CD14-positive monocyte (primary cell): ENCODE measurements at places on chromosomes 13 and 19. TPM values are rescaled to one million over a fixed set of nuclear protein-coding genes. Genes with fewer than 3 reads are reported as not detected.
A peak's percentile ranks its signal among the peaks of the same experiment; 100 is the strongest.

PRTN3 gene
- polyA plus RNA-seq, result not detected

AXL gene
- 0.06 and 0.07 TPM in 2 replicates for polyA plus RNA-seq

APC2 gene
- not detected for polyA plus RNA-seq

PRSS57 gene
- polyA plus RNA-seq, result 0.78 TPM

CBARP gene
- polyA plus RNA-seq, result not detected

ZNF723 gene
- not detected for polyA plus RNA-seq

DNA sequence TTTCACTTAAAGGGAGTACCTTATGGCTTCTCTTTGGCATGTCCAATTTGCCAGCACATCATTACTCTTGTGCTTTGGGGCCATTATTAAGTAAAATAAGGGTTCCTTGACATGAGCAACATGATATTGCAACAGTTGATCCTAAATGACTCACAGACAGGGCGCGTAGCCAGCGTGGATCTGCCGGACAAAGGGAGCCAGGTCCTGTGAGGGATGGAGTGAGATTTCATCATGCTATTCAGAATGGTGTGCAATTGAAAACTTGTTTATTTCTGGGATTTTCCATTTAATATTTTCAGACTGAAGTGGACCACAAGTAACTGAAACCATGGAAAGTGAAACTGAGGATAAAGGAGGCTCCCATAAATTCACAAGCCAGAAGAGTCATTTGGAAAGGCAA is 48.6 kb upstream of the WASF3 start:
- no peaks in the 10 kb centered on the region for H3K36me3 ChIP-seq
- no peak overlapping the region for H3K4me3 ChIP-seq
- H3K27me3 ChIP-seq, result no peaks in the 10 kb centered on the region
- DNase-seq, result no peak
- no peaks in the 10 kb centered on the region for H3K4me1 ChIP-seq

DNA sequence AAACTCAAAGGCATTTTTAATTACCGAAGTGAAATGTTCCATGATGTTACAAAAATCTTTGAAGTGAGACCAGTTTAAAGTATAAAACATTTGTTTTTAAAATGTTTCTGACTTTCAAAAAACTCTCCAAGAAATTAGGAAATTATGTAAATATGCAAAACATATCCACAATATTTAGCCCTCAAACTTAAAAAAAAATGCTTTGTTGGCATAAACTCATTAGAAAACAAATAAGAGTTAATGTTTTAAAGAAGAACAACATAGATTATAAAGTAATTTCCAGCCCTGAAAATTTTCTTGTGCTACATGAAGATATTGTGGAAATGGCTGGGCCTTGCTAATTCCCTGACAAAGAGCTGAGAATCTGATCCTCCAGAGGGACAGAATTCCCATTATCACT is 199.7 kb upstream of the STARD13 start:
- no peak for DNase-seq
- no peaks in the 10 kb centered on the region for H3K27me3 ChIP-seq
- no peak overlapping the region for H3K27ac ChIP-seq
- no peaks in the 10 kb centered on the region for H3K36me3 ChIP-seq

DNA sequence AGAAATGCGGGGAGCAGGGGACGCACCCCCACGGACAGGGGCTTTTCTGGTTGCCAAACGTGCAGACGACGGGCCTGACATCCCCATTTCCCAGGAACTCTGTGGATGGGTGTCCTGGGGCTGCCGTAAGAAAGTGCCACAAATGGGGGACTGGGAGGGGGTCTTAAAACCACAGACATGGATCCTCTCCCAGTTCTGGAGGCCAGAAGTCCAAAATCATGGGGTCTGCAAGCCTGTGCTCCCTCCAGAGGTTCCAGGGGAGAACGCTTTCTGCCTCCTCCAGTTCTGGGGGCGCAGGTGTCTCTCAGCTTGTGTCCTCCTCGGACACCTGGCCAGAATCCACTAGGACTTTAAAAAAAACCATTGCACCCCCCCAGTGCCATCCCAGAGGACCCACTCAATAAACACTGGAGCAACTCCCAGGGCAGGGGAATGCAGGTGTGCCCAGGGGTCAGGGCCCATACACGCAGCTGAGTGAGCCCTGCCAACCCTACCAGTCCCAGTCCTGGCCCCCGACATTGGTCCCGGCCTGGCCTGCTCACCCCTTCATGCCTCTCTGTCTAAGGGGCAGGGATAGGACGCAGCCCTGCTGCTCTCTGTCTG is 103.9 kb downstream of the GADD45B start:
- peaks cover 14% of the 10 kb centered on the region for H3K4me1 ChIP-seq
- H3K27me3 ChIP-seq, result no peaks in the 10 kb centered on the region
- peak overlapping the region; percentile 69 for H3K4me3 ChIP-seq
- DNase-seq, result no peak

DNA sequence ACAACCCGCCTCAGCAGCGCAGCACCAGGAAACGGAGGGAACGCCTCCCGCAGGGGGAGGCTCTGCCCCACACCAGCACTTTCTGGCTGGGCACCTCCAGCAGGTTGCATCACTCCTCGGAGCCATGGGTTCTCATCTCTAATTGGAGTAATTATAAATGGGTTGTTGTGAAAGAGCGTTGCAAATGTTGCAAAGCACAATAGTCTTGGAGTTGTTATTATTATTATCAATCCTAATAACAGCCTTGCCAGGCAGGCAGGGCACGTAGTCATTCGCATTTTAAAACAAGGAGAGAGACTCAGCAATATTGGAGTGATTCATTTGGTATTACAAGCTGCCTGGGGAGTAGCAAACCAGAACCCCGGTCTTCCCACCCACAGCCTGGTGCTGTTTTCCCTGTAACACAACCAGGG is 108.6 kb upstream of the GJB6 start:
- no peak overlapping the region for H3K4me3 ChIP-seq
- H3K4me1 ChIP-seq, result peaks cover 51% of the 10 kb centered on the region
- DNase-seq, result peak; percentile 10
- H3K27ac ChIP-seq, result no peak overlapping the region

GRCh38 chr19:18349524-18350128 is 9.2 kb downstream of the PGPEP1 start:
- peak; percentile 67 for DNase-seq
- H3K4me3 ChIP-seq, result no peak overlapping the region
- H3K36me3 ChIP-seq, result peaks cover 22% of the 10 kb centered on the region
- no peak overlapping the region for H3K27ac ChIP-seq
- peaks cover 3% of the 10 kb centered on the region for H3K4me1 ChIP-seq

DNA sequence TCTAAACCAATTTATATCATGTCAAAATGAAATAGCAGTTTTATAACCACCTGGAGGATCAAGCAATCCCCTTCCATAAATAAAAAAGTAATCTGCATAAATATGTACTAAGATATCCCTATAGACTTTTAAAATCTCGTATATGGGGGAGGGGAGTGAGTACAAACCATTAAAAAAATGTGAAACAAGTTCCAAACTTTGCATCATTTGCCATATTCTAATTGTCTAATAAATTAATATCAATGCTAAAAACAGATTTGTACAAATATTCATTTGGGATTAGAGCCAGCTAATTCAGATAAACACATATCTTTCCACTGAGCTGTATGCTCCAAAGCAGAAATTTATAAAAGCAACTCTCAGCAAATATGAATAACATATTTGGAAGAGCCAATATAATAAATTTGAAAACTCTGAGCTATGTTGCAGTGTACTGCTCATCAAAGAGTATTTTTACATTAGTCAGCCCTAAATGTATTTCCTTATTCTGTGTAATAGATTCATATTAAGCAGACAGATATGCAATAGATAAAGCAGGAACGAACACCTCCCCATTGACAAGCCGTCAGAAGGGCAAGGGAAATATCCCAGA is 970.2 kb downstream of the EFNB2 start:
- H3K27ac ChIP-seq, result no peak overlapping the region
- no peaks in the 10 kb centered on the region for H3K27me3 ChIP-seq
- H3K4me1 ChIP-seq, result no peaks in the 10 kb centered on the region

DNA sequence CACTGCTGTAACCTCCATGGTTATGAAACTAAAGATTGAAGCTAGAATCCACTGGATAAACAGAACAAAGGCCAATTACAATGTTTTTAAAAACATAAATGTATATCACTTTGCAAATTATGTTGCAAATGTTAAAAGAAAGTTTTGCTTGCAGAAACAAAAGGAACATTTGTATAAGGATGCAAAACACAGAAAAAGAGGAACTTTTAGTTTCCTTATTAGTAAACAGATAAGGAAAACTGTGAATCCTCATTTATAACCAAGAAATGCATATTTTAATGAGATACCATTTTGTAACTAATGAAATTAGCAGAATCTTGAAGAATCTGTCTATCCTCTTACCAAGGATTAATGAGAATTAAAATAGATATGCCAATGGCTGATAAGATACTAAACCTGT is 32.3 kb downstream of the LPAR6 start:
- peaks cover 34% of the 10 kb centered on the region for H3K36me3 ChIP-seq
- peaks cover 6% of the 10 kb centered on the region for H3K4me1 ChIP-seq
- H3K4me3 ChIP-seq, result no peak overlapping the region
- DNase-seq, result peak; percentile 20

DNA sequence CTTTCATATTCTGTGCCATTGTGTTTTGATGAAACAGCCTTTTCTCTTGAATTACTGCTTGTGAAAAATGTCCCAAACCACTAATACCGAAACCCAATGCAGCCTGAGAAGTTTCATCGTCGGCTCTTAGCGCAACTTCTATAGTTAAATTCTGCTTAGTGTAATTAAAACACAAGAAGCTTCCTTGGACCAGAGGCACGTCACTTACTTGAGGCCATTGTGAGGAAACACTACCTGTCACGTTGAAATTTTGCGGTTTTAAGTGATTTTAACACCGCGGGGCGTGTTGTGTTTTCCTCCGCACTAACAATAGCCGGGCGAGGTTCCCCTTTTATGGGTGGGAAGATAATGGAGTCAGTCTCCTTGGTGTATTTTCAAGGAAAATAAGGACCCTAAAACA is 70.9 kb downstream of the GGACT start:
- peaks cover 2% of the 10 kb centered on the region for H3K4me1 ChIP-seq
- H3K4me3 ChIP-seq, result no peak overlapping the region
- DNase-seq, result no peak
- no peaks in the 10 kb centered on the region for H3K36me3 ChIP-seq
- peaks cover 15% of the 10 kb centered on the region for H3K27me3 ChIP-seq
- no peak overlapping the region for H3K27ac ChIP-seq

- H3K4me3 ChIP-seq, result no peak overlapping the region
- no peaks in the 10 kb centered on the region for H3K4me1 ChIP-seq
- no peak for DNase-seq
- no peak overlapping the region for H3K27ac ChIP-seq
Measured at GRCh38 chr13:65112531-65112941, 2117.6 kb downstream of the PCDH9 start.

- peaks cover 87% of the 10 kb centered on the region for H3K36me3 ChIP-seq
- H3K27me3 ChIP-seq, result no peaks in the 10 kb centered on the region
- peaks cover 5% of the 10 kb centered on the region for H3K4me1 ChIP-seq
- H3K27ac ChIP-seq, result no peak overlapping the region
Measured at GRCh38 chr19:54888239-54888638, 14.2 kb downstream of the FCAR start.

DNA sequence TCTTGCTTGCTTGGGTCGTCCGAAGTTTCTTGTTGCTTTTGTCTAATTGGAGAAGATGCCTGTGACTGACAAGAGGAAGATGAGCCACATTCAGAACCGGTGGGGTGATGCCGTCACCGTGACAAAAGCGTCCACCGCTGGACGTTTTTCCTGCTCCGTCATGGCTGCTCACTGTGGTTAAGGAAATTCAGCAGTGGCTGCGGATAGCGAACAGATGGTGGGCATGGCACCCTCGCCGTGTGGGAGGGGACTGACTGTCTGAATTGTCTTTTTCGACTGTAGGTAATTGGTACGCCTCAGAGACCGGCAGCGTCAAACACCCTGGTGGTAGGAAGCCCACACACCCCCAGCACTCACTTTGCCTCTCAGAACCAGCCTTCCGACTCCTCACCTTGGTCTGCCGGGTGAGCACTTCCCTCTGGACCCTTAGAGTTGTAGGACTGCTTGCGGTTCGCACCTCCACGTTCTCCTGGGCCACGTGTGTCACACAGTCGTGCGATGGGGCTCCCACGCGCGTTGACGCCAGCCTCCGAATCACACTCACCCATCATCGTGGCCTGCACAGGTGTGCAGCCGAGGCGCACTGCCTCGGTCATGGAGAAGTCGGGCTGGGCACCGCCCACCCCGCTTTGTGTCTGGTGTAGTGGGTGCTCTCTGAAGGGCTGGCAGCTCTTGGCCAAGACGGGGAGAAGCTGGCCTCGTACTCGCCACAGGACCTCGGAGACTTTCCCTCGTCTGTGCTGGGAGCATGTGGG is 26.5 kb downstream of the ATP4B start:
- H3K4me3 ChIP-seq, result no peak overlapping the region

DNA sequence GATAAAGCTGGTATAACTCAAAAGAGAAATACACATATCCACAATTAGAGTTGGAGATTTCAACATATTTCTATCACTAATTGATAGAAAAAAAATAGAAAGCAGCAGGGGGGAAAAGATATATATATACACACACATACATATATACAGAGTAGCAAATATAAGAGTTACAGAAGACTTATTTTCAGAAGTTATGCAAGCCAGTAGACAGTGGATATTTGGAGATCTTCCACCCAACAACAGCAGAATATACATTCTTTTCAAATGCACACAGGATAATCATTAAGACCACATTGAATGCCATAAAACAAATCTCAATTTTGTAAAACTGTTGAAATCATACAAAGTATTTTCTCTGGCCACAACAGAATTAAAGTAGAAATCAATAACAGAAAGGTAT is 192.8 kb downstream of the LACC1 start:
- no peak overlapping the region for H3K4me3 ChIP-seq
- no peak for DNase-seq
- no peaks in the 10 kb centered on the region for H3K27me3 ChIP-seq
- H3K4me1 ChIP-seq, result no peaks in the 10 kb centered on the region
- no peaks in the 10 kb centered on the region for H3K36me3 ChIP-seq
- H3K27ac ChIP-seq, result no peak overlapping the region

GRCh38 chr19:18488838-18489626 is 32.8 kb downstream of the ELL start:
- H3K27ac ChIP-seq, result peak overlapping the region; percentile 1
- no peaks in the 10 kb centered on the region for H3K36me3 ChIP-seq
- H3K4me1 ChIP-seq, result peaks cover 71% of the 10 kb centered on the region
- DNase-seq, result no peak
- H3K4me3 ChIP-seq, result no peak overlapping the region

DNA sequence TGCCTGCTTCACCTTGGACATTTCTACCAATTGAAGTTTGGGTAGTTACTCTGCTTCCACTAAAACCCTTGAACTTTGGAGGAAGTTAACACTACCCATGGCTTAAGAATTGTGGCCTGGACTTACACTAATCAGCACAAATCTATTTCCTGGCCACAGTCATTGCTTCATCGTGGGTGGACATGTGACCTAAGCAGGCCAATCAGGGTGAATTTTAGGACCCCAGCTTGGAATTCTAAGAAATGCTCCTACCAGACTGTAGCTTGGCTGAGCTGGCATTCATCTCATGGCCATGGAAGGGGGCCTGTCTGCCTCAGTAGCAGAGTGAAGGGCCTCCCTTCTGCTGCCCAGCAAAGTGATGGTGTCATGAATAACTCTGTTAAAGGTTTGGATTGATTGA is 58.3 kb upstream of the SLC15A1 start:
- H3K27me3 ChIP-seq, result no peaks in the 10 kb centered on the region
- DNase-seq, result no peak
- no peak overlapping the region for H3K27ac ChIP-seq
- no peaks in the 10 kb centered on the region for H3K4me1 ChIP-seq
- H3K4me3 ChIP-seq, result no peak overlapping the region
